Osteoblast (primary cell): ENCODE measurements at places on chromosomes 1 and 21. TPM values are rescaled to one million over a fixed set of nuclear protein-coding genes. Genes with fewer than 3 reads are reported as not detected.

DNA sequence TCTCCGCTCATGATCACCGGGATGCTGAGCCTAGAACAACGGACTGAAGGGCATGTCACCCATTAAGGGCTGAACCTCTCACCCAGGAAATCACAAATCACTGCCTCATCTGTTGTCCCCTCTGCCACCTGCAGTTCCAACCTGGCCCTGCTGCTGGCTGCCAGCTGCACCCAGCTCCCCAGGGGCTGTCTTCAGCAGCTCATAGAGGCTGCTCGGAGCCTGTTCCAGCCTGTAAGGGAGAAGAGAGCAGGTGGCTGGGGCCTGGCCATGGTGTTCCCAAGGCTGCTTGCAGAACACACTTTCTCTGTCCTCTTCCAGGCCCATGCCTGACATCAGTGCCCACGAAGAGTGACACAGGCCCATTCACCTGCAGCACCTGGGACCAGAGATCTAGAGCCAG is 44.5 kb upstream of the DISP3 start:
- H3K27ac ChIP-seq = no peak overlapping the region
- H3K27me3 ChIP-seq = no peaks in the 10 kb centered on the region
- no peak for DNase-seq
- no peak overlapping the region for H3K4me3 ChIP-seq
- no peaks in the 10 kb centered on the region for H3K4me1 ChIP-seq

Gene RRP15
- 5.9 and 10.9 TPM in 2 replicates for total RNA-seq

DNA sequence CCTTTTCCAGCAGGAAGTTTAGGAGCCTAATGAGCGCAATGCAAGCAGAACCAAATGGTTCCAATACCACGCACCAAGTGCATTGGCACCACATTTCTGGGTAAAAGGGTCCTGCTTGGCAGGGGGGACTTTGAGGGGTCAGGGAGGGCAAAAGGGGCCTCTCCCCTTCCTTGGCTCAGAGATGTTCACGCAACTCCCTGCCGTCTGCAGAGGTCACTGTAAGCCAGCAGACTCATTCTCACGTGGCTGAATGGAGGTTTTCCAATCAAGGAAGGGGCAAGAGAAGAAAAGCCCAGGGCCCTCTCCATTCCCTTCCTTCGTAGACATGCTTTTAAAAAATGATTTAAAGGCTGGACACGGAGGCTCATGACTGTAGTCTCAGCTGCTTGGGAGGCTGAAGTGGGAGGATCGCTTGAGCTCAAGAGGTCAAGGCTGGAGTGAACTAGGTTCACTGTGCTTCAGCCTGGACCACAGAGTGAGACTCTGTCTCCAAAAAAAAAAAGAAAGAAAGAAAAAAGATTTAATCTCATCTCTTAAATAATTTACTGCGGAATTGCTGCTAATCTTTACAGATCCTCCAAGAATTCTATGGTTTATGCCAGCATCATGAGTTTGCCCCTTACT is 80.3 kb downstream of the RUNX3 start:
- peaks cover 22% of the 10 kb centered on the region for H3K36me3 ChIP-seq
- H3K27me3 ChIP-seq = no peaks in the 10 kb centered on the region
- no peak overlapping the region for H3K4me3 ChIP-seq
- no peak overlapping the region for H3K27ac ChIP-seq
- peaks cover 13% of the 10 kb centered on the region for H3K4me1 ChIP-seq

DNA sequence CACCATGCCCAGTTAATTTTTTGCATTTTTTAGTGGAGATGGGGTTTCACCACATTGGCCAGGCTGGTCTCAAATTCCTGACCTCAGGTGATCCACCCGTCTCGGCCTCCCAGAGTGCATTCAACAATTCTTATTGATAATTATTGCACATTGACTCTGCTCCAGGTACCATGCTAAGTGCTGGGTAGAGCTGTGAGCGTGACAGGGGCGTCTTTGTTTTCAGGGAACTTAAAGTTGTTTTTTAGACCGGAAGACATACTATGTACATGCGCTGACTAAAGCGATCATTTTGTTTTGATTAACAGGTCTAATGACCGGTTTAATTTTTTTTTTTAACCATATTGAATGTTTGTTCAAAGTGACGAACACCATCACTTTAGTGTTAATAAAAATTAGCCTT is 4.0 kb downstream of the CD247 start:
- no peak overlapping the region for H3K27ac ChIP-seq
- H3K27me3 ChIP-seq = peaks cover 14% of the 10 kb centered on the region
- no peaks in the 10 kb centered on the region for H3K36me3 ChIP-seq

- peak; percentile 88 for DNase-seq
- H3K27ac ChIP-seq = peak overlapping the region; percentile 81
- no peaks in the 10 kb centered on the region for H3K27me3 ChIP-seq
- H3K4me3 ChIP-seq = peak overlapping the region; percentile 95
- H3K4me1 ChIP-seq = peaks cover 29% of the 10 kb centered on the region
These were observed 691 bp upstream of the MPZL1 start for GRCh38 chr1:167720965-167721616.

Gene C4BPA
- not detected in 2 replicates for total RNA-seq

DNA sequence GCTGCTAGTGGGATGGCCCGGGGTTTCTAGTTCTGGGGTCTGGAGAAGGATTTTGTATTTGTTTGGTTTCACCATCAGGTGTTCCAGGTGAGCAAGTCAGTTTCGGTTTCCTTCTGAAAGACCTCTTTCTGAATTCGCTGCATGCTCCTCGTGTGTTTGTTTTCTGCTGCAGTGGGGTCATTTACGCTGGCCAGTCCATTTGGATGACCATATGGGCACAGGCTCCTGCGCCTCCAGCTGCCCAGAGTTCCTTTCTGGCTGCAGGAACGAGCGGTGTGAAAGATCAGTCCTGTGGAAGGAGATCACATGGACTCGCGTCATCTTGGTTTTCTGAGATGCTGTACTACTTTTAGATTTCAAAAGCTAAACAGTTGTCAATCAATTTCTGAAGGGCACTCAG is 83.7 kb upstream of the GCLM start:
- no peaks in the 10 kb centered on the region for H3K27me3 ChIP-seq
- H3K4me3 ChIP-seq = no peak overlapping the region
- H3K4me1 ChIP-seq = peaks cover 37% of the 10 kb centered on the region
- no peaks in the 10 kb centered on the region for H3K36me3 ChIP-seq

- DNase-seq = no peak
- H3K4me1 ChIP-seq = no peaks in the 10 kb centered on the region
- H3K4me3 ChIP-seq = no peak overlapping the region
- H3K27ac ChIP-seq = no peak overlapping the region
These were observed 149.4 kb upstream of the ZC3H12A start for GRCh38 chr1:37325010-37325409.

DNA sequence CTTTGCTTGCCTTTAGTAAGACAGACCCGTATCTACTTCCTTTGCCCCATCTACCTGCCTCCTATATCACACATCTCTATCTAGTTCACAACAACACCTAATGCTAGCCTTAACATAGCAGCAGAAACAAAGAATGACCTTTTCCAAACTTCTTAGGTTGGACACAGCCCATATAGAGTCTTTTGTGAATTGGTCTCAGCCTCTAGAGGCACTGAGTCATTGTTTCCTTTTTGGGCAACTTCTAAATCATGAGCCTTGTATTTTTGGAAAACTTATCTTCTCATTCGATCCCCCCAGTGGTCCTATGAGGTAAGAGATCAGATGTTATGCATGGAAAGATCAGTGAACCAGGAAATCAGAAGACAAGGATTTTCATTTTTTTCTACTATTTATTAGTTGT is 679.4 kb upstream of the USP24 start:
- peak overlapping the region; percentile 43 for H3K27ac ChIP-seq
- H3K4me3 ChIP-seq = no peak overlapping the region
- no peaks in the 10 kb centered on the region for H3K27me3 ChIP-seq
- H3K4me1 ChIP-seq = peaks cover 10% of the 10 kb centered on the region
- no peak for DNase-seq

GRCh38 chr1:186152227-186152619 is 222.8 kb downstream of the TPR start:
- no peak overlapping the region for H3K4me3 ChIP-seq
- H3K36me3 ChIP-seq = no peaks in the 10 kb centered on the region
- no peak for DNase-seq

- peaks cover 17% of the 10 kb centered on the region for H3K27me3 ChIP-seq
- H3K27ac ChIP-seq = no peak overlapping the region
- H3K4me3 ChIP-seq = no peak overlapping the region
- no peaks in the 10 kb centered on the region for H3K4me1 ChIP-seq
These were observed 56.9 kb upstream of the SLC25A33 start for GRCh38 chr1:9482403-9482802.

GRCh38 chr1:8097077-8097799 is 71.1 kb upstream of the ERRFI1 start:
- H3K27ac ChIP-seq = peak overlapping the region; percentile 97
- H3K36me3 ChIP-seq = no peaks in the 10 kb centered on the region
- H3K27me3 ChIP-seq = no peaks in the 10 kb centered on the region
- H3K4me3 ChIP-seq = no peak overlapping the region

DNA sequence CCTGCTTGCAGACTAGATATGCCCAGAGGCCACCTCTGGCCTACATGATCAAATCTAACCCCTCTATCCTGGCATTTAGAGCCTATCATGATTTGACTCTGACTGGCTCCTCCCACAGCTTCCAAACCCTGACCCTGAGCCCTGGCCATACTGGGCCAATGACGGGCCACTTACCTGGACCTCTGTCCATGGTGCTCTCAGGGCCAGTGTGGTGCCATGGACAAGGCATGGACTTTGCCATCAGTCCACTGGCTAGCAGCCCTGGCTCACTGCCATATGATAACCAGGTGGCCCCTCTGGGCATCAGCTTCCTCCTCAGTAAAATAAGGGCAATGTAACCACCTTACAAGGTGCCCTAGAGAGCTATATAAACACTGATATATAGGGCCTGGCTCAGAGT is 713.4 kb downstream of the PTPRU start:
- H3K4me1 ChIP-seq = no peaks in the 10 kb centered on the region
- no peaks in the 10 kb centered on the region for H3K27me3 ChIP-seq
- no peak overlapping the region for H3K4me3 ChIP-seq
- no peaks in the 10 kb centered on the region for H3K36me3 ChIP-seq

DNA sequence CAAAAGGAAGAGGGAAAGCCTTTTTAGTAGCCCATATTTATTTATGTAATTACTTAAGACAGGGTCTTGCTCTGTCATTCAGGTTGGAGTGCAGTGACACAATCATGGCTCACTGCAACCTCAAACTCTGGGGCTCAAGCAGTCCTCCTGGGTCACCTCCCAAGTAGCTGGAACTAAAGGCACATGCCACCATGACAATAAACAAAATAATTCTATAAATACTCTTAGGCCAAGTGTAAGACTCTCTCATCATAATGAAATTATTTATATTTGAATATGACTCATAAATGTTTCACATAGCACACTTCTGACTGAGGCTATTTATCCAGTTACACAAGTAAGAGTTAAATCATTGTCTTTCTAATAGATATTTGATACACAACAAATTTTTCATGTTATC is 314.7 kb downstream of the AMY1C start:
- no peak for DNase-seq
- no peak overlapping the region for H3K4me3 ChIP-seq
- H3K27ac ChIP-seq = no peak overlapping the region

DNA sequence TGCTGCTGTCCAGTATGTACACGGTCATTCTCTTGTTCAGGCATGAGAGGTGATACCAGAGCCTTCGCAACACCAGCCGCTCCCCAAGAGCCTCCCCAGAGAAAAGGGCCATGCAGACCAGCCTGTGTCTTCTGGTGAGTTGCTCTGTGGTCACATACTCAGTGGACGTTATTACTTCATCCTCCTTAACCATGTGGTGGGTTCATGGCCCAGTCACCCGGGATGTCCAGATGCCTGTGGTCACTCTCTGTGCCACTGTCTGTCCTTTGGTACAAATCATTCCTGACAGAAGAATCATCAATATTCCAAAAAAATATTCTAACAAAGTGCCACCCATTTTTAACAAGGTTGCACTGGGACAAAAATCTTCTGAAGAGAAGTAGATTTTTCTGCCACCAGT is 8.8 kb upstream of the ZNF124 start:
- H3K4me1 ChIP-seq = no peaks in the 10 kb centered on the region
- no peak for DNase-seq
- no peaks in the 10 kb centered on the region for H3K36me3 ChIP-seq
- no peaks in the 10 kb centered on the region for H3K27me3 ChIP-seq

Gene CD84
- total RNA-seq = 0.29 and 0.36 TPM in 2 replicates

Gene B3GALT6
- 26.5 and 29.7 TPM in 2 replicates for total RNA-seq

- no peaks in the 10 kb centered on the region for H3K27me3 ChIP-seq
- H3K36me3 ChIP-seq = no peaks in the 10 kb centered on the region
- H3K4me1 ChIP-seq = peaks cover 28% of the 10 kb centered on the region
- no peak overlapping the region for H3K4me3 ChIP-seq
- DNase-seq = peak; percentile 91
These were observed 2.4 kb upstream of the PIK3R3 start for GRCh38 chr1:46134660-46135331.

Gene VANGL2
- under 0.01 TPM in 1 of 2 replicates, not detected in the other for total RNA-seq

GRCh38 chr1:44251486-44251885 is 38.2 kb downstream of the DMAP1 start:
- no peak overlapping the region for H3K27ac ChIP-seq
- no peaks in the 10 kb centered on the region for H3K4me1 ChIP-seq
- peaks cover 3% of the 10 kb centered on the region for H3K36me3 ChIP-seq
- no peak overlapping the region for H3K4me3 ChIP-seq

Gene FAM3B
- total RNA-seq = not detected in 2 replicates
